ENCODE measurements at places on chromosomes 11 and 22. TPM values are rescaled to one million over a fixed set of nuclear protein-coding genes. Genes with fewer than 3 reads are reported as not detected.

Gene SAA4
- total RNA-seq, result not detected

Gene ADM2
- 9.4 TPM for total RNA-seq

Gene TMEM121B
- total RNA-seq, result 0.25 TPM

Gene GRAP2
- not detected for total RNA-seq

Gene MIOX
- total RNA-seq, result not detected

Gene TNNI2
- not detected for total RNA-seq

Measured in cardiac ventricle fibroblast (primary cell).